ENCODE measurements at places on chromosomes 7 and 10.

GRCh38 chr10:52454491-52454890 lies 140.4 kb downstream of the DKK1 start:
- DNase-seq: no peak

- DNase-seq: no peak
Observed at GRCh38 chr10:124211921-124212320, 118.5 kb upstream of the CHST15 start.

GRCh38 chr7:92840316-92840715 lies 3.9 kb upstream of the CDK6 start:
- no peak for DNase-seq

- no peak for DNase-seq
Observed at GRCh38 chr7:26397796-26398426, 106.2 kb downstream of the SNX10 start.

GRCh38 chr10:16297069-16297468 lies 139.7 kb upstream of the PTER start:
- DNase-seq: no peak

GRCh38 chr10:86727470-86727869 lies 28.9 kb upstream of the BMPR1A start:
- no peak for DNase-seq

DNA sequence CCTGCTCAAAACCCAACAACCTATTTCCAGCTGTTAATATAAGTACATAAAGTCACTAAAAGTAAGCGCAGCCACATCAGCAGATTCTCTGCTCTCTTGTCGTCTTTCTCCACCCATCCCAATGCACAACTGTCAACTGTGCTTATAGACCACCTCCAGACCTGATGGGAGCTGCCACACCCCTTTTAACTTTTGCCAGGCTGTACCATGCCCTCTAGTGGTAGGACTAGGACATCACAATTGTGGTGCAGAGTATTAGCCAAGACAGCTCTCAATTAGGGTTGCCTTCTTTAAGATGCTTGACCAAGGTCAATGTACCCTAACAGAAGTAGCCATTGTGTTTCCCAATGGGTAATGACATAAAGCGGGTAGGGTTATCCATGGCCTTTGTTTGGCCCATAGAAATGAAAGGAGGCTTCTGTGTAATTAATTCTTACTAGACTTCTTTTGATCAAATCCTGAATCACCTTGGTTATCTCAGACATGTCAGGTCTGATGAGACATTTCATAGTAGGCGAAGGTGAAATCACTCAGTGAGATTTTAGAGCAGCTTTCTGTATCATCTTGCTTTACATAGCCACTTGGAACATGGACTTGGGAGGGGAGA lies 68.1 kb downstream of the SCRN1 start:
- DNase-seq: peak; percentile 39

Measured in NCI-H2029 treated with DMSO at 0.1 percent for 48 hours (cell line).